GOT3 (cell line): ENCODE measurements at places on chromosomes 6 and 20.

GRCh38 chr20:22611636-22612035 is 27.3 kb upstream of the FOXA2 start:
- no peak for DNase-seq

- no peak for DNase-seq
Observed at GRCh38 chr20:10578607-10579006, 95.2 kb downstream of the JAG1 start.

- no peak for DNase-seq
Observed at GRCh38 chr6:160949531-160949930, 42.0 kb upstream of the MAP3K4 start.

- no peak for DNase-seq
Observed at GRCh38 chr6:108872141-108872557, 23.9 kb downstream of the ARMC2 start.

- no peak for DNase-seq
Observed at GRCh38 chr6:5341845-5342244, 80.5 kb downstream of the FARS2 start.

- no peak for DNase-seq
Observed at GRCh38 chr20:54188132-54188849, 14.5 kb upstream of the CYP24A1 start.

- no peak for DNase-seq
Observed at GRCh38 chr6:163263998-163264661, 150.4 kb upstream of the QKI start.

DNA sequence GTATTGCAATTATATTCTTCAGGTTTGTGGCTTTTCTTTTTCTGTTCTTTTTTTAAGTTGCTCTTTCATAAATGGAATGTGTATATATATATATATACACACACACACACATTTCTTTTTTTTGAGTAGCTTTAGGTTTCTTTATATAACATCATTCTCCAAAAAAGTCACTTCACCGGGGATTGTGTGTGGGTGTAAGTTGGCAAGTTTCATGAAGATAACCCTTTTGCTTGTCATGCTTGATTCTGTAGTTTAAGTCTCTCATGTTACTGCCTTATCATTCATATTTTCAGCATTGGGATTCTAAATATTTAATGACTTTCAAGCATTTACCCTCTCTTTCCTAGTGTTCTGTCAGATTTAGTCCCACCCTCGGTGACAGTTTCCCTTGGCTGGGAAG is 181.0 kb downstream of the FARS2 start:
- no peak for DNase-seq

- DNase-seq: no peak
Observed at GRCh38 chr6:101666256-101666655, 272.7 kb downstream of the GRIK2 start.

DNA sequence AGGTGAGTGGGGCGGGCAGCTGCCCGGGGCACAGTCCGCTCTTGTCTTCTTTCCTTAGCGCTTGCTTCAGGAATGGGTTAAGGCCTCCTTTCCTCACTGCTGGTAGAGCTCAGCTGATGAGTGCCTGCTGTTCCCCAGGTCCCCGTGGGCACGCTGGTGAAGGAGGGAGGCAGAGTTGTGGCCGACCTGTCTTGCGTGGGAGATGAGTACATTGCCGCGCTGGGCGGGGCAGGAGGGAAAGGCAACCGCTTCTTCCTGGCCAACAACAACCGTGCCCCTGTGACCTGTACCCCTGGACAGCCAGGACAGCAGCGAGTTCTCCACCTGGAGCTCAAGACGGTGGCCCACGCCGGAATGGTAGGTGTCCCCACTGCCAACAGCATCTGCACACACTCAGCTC is 15.7 kb downstream of the MTG2 start:
- no peak for DNase-seq

DNA sequence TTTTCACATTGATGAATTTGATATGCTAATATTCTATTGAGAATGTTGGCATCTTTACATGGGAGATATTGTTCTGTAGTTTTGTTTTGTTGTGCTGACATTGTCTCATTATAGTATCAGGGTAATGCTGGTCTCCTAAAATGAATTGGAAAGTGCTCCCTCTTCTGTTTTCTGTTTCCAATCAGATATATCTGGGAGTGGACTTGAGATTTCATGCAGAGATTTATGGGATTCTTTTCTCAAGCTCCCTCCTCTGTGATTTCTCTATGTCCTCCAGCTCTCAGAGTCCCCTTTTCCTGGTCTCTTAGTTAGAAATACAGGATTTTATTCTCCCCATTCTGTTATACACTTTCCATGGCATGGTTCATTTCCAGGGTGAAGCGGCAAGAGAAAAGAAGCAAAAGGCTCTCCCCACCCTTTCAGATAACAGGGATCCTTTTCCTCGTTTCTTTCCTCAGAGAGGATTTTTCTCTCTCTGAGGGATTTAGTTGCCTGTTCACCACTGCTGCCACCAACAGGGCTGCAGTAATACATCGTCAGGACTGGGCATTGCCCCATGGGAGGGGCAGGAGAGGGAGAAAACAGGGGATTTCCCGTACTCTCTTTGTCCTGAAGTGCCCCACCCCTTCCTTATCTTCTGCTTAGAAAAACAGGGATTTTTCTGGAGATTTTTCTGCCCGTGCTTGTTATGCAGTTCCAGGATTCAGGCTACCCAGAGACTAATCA is 59.3 kb upstream of the STMND1 start:
- no peak for DNase-seq

- DNase-seq: no peak
Observed at GRCh38 chr6:130557481-130558112, 191.8 kb downstream of the TMEM200A start.

GRCh38 chr20:3383878-3384495 is 23.5 kb downstream of the DNAAF9 start:
- no peak for DNase-seq

- no peak for DNase-seq
Observed at GRCh38 chr6:129967427-129967826, 51.0 kb upstream of the L3MBTL3 start.

- DNase-seq: no peak
Observed at GRCh38 chr20:3077618-3078134, 6.3 kb downstream of the OXT start.

GRCh38 chr20:62118113-62119043 is 3.9 kb upstream of the LSM14B start:
- no peak for DNase-seq

DNA sequence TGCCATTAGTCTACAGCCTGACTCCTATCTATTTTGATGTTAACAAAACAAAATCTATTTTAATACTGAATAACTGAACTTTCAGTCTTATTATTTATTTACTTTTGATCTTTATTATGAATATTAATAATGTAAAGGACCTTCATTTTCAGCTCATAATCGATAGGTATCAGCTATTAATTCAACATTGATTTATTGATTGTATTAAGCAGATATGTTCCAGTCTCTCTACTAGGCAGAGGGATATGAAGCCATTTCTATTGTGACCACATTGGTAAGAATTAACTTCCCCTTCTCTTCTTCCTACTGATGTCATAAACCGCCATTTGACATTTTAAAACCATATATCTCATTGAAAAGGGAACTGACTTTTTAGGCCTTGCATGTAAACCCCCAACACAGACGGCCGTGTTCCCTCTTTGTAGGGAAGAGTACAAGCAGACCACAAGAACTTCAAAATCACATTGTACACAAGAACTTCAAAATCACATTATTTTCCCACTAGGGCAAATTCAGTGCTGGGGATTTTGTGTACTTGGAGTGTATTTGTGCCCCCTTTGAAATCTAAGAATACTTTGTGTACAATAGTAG is 69.5 kb upstream of the FABP7 start:
- DNase-seq: no peak

DNA sequence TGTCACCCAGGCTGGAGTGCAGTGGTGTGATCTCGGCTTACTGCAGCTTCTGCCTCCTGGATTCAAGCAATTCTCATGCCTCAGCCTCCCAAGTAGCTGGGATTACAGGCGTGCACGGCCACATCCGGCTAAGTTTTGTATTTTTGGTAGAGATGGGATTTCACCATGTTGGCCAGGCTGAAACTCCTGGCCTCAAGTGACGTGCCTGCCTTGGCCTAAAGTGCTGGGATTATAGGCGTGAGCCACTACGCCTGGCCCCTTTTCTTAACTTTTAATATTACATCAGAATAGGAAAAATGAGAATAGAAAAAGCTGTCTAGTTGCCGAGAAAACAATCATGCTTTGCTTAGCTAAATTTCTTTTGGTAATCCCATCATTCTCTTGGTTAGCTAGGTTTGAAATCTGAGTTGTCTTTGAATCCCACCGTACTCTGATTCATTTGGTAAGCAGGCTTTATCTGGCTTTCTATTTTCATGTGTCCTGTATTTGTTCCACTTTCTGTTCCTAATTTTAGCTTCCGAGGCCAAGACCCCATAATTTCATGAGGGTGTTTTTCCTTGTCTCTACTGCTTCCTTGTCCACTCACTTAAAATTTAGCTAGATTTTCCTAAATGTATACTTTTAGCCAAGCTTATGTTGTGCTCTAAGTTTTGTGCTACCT is 83.5 kb downstream of the NCOA3 start:
- DNase-seq: no peak

- no peak for DNase-seq
Observed at GRCh38 chr6:47483516-47483852, 5.9 kb downstream of the CD2AP start.

- no peak for DNase-seq
Observed at GRCh38 chr20:35992713-35993335, 24.4 kb downstream of the CNBD2 start.

GRCh38 chr20:10634683-10635411 is 39.0 kb downstream of the JAG1 start:
- DNase-seq: no peak

DNA sequence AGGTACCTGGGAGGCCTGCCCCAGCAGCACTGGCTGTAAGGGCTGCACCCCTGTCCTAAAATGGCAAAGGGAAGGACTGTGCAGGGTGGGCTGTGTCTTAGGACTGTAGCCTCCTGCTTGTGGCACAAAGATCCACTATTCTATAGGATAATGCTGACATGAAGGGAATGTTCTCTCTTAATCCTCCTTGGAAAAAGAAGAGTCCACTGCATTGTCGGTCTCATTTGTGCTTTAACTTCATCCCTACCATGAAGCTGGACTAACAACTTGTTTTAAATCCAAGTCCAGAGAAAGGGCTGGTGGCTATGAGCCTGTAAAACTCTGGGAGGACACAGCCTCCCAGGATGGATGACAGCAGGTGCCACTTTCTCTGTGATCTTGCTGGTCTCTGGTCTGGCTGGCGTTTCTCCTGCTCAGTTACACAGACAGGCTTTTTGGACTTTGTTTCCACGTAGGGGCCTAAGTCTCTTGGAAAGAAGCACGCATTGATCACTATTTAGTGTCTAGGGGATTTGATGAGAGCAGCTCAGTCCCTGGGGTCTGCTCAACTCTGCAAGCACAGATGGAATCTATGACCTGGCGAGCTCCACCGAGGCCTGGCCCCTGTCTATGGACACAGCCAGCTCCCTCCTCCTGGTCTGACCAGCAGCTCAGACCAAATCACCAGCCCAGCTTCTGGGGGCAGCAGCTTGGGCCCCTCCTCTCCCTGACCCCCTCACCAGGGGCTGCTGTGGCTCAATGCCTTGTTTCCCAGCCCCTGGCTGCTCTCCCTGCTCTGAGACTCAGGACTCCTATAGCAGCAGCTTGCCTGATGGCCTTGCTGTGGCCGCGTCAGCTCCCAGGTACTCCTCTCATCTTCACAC is 4.8 kb downstream of the CST3 start:
- DNase-seq: no peak

- DNase-seq: no peak
Observed at GRCh38 chr6:36033935-36034334, 6.3 kb downstream of the MAPK14 start.

DNA sequence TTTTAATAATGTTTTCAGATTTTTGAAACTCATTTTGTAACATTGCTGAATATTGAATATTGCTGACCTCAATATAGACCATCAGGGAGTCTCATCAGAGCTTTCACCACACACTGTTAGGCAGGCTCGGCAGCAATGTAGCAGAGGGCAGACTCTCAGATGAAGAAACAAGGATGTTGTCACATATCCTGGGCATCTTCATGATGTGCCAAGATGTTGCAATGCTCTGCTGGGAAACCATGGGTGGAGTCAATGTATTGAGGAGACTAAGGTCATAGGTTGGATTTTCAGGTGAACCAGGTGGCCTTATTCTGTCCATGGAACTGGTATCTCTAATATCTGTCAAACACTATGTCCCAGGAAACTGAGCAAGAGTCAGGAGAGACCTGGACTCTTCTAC is 27.3 kb downstream of the NR2E1 start:
- no peak for DNase-seq

- no peak for DNase-seq
Observed at GRCh38 chr6:168905451-168906090, 348.1 kb downstream of the THBS2 start.

DNA sequence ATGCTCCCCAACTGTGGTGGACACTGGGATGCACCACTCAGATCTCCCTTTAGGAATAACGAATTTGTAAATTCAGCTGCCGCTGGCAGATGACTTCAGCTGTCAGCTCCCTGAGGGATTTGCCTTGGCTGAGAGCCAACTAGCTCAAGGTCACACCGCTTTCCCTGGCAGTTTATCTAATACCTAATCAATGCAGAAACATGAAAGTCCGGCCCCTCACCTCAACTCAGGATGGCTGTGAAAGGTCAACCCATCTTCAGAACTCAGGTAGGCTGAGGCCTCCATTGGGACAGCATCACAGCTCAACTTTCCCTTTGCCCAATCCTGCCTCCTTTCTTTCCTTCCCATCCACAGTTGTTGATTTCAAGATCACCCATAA is 22.8 kb upstream of the SCGN start:
- no peak for DNase-seq

DNA sequence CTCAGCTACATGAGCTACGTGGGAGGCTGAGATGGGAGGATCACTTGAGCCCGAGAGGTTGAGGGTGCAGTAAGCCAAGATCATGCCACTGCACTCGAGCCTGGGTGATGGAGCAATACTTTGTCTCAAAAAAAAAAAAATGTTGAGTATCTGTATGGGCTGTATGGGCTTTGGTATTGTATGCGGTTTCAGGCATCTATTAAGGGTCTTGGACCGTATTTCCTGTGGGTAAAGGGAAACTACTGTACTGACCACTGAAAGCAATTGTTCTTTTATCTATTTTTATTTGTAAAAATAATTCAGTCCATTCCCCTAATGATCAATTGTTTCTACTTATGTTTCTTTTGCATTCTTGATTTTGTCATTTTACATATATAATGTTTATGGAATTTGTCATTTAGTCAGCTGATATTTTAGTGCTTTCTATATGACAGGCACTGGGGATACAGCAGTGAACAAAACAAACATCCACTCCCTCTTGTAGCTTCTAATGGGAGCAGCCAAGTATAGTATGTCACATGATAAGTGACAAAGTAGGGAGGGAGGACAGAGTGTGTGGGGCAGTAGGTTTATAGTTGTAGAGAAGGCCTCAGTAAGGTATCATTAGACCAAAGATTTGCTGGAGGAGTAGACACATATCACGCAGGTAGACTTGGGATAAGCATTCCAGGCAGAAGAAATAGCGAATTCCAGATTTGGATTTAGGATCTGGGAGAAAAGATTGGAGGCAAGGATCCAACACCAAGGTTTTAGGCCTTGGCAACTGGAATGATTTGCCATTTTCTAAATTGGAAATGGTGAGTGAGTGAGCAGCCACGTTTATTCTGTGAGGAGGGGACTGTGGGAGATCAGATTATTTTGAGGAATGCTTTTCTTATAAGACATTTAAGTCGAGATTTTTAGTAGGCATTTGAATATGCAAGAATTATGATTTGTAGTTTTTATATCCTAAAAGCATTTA is 6.0 kb downstream of the PCMT1 start:
- DNase-seq: no peak

GRCh38 chr6:21158873-21159272 is 434.7 kb upstream of the SOX4 start:
- no peak for DNase-seq
